ENCODE measurements at places on chromosomes 12 and 14. TPM values are rescaled to one million over a fixed set of nuclear protein-coding genes. Genes with fewer than 3 reads are reported as not detected.
A peak's percentile ranks its signal among the peaks of the same experiment; 100 is the strongest.

VRTN gene
- not detected for polyA plus RNA-seq

DPPA3 gene
- polyA plus RNA-seq = not detected

BCL2L14 gene
- polyA plus RNA-seq = 0.21 TPM

- DNase-seq = peak; percentile 46
Measured at GRCh38 chr14:20332431-20332787, 670 bp downstream of the CCNB1IP1 start.

- no peak for DNase-seq
Measured at GRCh38 chr12:129827102-129827865, 76.5 kb downstream of the TMEM132D start.

- DNase-seq = peak; percentile 70
Measured at GRCh38 chr12:3073438-3074250, 3.5 kb upstream of the TSPAN9 start.

DNA sequence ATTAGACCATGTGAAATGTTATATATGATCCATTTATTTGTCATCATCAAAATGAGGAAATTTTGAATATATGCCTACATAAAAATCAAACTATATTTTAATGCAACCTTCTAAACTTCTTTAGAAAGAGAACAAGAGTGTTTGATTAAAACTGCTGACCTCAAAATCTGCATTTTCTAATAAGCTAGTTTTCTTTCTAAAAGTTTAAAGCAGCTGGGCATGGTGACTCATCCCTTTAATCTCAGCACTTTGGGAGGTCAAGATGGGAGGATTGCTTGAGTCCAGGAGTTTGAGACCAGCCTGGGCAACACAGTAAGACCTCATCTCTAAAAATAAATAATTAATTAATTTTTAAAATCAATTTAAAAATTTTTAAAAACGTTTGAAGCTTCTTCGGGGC, 36.2 kb downstream of the GNPTAB start:
- DNase-seq = no peak

DNA sequence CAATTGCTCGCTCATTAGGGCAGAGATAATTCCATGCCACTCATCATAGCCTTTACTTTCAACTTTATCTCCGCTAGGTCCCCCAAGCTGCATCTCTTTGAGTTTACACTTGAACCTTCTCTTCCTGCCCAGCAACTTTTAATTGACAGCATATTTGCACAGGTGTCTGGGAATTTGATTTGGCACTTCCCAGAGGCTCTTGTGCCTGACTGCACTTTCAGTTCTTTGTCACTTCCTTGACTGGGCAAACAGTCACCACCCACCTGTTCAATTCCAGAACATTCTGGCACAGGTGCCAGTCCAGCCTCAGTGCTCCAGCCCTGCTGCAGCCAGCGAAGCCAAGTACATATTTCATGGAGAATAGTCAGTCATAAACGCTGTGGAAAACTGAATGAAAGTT, 110.1 kb upstream of the LRIG3 start:
- DNase-seq = no peak

DNA sequence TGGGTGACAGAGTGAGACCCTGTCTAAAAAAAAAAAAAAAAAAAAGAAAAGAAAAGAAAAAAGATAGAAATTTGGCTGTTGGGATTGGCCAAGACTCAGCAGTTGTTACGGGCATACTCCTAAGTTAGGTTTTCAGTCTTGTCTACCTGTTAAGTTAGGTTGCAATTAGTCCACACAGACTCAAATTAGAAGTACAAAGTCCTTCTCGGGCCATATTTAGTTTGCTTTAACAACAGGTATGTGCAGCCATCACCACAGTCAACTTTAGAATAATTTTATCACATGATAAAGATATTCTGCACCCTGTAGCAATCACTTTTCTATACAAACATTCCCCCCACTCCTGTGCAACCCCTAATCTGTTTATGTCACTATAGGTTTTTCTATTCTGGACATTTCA, 85.2 kb downstream of the WNK1 start:
- no peak for DNase-seq

All from right renal cortex interstitium (tissue), 3 donors.